ENCODE measurements at places on chromosomes 7 and 10. TPM values are rescaled to one million over a fixed set of nuclear protein-coding genes. Genes with fewer than 3 reads are reported as not detected.

GRCh38 chr10:69407621-69408301 is 9.0 kb downstream of the TACR2 start:
- no peak for DNase-seq

- DNase-seq, result no peak
Measured at GRCh38 chr7:105139381-105139780, 125.4 kb downstream of the KMT2E start.

DNA sequence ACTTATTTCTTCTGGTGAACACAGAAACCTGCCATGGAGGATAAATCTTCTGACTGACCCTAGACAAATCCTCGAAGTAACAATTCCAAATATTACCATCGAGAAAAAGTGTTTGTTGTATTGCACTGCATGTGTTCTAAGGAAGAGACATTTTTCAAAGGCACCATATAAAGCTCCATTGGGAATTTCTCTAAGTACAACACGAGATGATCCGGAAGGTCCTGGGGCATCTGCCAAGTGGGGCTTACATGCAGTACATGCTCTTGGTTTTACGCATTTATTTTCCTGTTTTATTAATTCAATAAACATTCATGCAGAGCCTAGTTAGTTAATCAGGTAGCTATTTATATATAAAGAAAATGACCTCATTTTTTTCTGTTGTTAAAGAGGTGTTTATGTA is 692.0 kb upstream of the IGFBP3 start:
- DNase-seq, result no peak

DNA sequence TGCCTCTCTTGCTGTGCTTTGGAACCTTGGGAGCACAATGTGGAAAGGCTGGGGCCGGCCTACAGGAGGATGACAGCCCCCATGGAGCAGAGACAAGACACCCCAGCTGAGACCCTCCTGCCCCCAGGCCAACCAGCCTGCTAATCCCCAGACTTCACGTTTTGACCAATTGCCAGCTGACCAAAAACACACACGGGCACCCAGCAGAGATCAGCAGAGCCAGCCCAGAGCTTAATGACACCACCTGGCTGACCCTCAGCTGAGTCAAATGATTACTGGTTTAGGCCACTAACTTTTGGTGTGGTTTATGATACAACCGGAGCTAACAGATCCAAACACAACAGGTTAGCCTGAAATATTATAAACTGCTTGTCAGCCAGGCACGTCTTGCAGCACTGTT is 111.2 kb upstream of the KIF5B start:
- no peak for DNase-seq

DNA sequence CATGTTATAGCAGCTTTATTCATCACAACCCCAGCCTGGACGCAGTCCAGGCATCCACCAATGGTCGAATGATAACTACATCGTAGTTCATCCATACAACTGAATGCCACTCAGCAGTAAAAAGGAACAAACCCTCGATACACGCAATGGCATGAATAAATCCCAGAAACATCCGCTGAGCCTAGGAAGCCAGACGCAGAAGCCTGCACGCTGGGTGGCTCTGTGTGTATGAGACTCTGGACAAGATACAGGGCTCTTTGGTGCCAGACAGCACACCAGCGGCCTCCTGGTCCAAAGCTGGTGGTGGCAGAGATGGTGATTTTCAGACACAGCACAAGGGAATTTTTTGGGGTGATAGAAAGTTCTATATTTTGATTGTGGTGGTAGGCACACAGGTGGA is 10.0 kb upstream of the CRYGN start:
- DNase-seq, result no peak

- DNase-seq, result no peak
Measured at GRCh38 chr7:74302745-74303221, 13.6 kb downstream of the CLIP2 start.

DNA sequence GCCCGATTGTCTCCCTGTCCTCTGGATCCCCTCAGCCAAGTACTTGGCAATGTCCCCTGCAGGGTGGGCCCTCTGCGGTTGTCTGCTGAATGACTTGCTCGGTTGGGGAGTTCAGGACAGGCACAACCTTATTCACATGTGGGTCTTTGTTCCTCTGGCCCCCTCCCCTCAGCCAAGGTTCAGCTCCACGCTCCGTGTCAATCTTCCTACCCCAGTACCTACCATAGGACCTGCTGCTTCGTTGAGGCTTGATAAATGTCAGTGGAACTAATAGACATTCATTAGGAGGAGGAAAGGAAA is 7.1 kb downstream of the CPA5 start:
- DNase-seq, result no peak

DNA sequence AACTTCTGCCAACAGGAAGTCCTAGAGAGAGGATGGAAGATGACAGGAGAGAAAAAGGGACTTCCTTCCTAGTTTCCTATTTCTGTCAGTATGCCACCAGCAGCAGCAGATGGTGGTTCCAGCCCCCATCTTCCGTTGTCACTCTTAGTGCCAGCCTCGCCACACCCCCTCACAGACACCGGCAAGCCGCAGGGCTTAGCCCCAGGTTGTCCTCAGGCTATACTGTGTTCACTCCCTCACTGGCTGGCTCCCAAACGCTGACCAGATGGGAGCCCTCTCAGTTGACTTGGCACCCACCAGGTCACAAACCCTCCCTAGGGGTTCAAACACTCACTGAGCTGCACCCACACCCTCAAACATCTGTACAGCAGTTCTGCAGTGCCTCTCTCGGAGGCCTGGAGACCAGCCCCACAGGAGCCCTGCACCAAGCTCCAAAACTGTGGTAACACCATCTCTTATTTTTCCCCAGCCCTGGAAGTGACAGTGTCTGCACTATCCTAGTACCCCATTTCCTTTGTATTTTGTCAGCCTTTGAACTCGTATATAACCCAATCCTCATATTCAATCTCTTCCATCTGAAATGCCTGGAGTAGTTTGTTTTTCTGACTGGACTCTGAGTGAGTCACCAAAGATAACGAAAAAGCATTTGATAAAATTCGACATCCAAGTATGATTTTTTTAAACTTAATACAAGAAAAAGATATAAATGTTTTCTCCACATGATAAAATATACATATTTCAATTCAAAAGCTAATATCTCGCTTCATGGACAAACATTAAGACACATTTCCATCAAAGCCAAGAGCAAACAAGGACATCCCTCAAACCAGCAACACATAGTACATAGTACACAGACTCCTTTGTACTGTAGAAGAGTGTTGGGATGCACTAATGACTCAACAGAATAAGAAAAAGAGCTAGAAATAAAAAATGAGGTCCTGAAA is 34.5 kb downstream of the SMURF1 start:
- DNase-seq, result no peak

DNA sequence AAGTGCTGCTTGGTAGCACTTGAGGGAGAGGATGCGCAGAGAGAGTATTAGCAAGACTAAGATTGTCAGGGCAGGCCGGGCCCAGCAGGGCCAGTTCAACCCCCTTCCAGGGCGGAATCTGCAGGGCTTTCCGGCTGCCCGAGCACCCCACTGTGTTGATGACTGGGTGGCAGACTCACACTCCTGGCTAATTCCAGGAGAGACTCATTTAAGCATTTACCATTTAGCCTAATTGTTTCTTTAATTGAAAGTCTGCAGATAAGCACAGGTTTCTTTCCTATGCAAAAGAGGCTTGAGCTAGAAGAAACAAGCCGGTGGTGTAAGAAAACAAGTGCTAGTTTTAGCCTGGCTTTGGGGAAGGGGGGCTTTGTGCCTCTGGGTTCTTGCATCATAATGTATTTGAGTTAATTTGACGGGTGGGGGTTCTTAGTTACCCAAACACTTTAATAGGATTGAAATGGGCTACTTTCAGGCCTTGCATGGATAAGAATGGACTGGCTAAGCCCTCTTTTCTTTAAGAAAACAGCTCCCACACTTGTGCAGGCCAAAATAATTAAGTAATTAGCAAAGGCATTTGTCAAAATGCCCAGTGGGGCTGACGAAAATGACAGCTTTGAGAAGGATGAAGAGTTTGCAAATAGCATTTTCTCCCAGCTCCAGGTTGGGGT is 201.3 kb downstream of the MYOF start:
- DNase-seq, result no peak

GRCh38 chr7:28230261-28230660 is 49.7 kb upstream of the JAZF1 start:
- no peak for DNase-seq

DNA sequence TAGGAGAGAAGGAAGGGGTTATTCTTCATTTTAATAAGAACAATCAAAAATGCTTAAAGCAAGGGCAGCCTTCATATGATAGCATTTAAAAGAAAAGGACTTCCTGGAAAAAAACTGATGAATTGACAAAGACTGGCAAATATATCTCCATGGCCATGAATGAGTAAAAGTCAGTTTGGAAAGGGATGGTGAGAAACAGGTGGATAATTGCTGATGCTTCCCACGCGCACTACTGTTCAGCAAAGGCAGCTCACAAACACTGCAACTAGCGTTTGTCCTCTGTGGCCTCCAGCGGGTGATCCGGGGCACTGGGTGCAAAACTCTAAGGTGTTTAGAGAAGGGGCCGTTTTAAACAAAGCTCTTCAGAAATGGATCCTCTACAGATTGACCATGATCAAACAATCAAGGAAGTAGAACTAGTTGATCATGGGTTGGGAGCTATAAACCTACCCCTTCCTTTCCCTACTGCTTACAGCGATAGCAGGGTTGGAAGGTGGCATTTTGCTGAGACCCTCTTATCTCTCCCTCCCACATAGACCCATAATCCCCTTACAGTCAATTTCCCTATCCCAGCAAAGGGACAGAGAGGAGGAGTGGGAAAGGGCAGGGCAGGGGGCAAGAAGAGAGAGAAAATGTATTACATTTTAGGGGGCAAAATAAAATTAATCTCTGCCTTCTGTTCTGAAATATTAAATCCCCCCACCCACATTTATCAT is 53.8 kb downstream of the SMURF1 start:
- no peak for DNase-seq

DNA sequence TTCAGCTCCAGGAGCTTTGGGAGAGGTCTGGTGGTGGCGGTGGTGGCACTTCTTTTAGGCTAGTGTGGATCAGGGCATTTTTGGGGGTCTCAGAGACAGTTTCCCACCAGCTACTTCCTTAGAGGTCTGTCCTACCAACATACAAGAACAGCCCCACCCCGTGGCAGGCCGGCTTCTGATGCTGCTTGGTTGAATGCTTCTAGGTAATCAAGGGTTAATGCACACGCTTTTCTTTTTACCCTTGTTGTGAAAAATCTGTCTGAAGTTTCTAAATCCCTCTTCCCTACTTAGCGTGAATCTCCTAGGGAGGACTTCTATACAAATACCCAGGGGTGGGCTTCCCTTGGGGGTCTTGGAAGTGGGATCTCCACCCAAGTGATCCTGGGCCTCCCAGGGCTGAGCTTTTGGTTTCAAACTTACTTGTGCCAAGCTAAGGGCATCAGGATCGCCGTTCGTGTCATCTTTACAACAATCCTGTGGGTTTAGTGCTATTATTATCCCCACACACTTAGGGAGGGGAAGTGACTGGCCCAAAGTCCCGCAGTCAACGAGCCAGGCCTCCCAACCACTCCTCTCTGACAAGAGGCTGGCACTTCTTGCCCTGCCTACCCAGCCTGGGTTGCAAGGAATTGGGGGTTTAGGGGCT is 1.7 kb downstream of the SH2B2 start:
- no peak for DNase-seq

GRCh38 chr7:49513911-49514310 is 259.5 kb upstream of the VWC2 start:
- DNase-seq, result no peak

DNA sequence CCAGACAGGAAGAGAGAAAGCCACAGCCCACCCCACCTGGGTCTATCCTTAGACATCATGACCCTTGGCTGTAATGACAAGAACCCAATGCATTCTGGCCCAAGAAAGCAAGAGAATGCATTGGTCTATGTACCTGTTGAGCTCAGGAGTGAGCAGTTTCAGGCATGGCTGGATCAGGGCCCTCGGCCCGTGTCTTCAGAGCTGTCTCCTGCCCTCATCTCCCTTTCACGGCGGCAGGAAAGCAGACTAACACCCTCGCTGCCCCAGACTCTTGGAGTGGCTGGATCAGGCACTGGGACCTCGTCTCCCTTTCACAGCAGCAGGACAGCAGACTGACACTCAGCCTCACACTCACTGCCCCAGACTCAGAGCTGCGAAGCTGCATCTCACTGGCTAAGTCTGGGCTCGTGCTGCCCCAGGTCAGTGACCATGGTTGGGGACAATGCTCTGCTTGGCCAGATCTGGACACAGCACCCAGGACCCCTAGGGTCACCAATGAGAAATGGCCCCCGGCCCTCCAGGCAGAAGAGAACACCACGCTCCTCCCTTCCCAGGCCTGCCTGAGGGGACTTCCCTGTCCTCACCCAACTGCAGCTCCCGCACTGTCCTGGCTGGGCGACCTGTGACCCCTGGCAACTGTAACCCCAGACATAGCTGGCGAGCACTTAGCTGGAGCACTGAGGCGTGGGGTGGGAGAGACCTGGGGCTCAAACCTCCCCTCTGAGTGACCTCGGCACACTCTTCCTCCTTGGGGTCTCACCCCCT is 12.9 kb upstream of the PDGFA start:
- DNase-seq, result no peak

- no peak for DNase-seq
Measured at GRCh38 chr10:89233033-89233432, 18.5 kb downstream of the LIPA start.

GRCh38 chr7:89994483-89994882 is 159.8 kb upstream of the STEAP1 start:
- no peak for DNase-seq

DNA sequence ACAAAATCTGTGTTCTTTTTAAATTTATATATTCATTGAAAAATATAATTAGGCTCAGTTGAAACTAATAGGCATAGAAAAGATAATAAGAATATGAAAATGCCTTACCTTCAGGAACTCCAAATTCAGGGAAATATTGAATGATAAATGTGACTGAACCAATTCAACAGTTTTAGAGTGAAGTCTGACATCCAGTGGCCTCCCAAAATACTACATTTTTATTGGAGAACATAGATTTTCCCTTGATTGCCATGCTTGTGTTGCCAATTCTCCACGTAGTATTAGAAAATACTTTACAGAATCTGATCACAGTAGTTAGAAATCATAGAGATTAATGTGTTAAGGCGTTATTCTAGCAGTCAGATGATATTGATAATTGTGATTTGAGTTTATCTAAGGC is 1246.7 kb downstream of the GATA3 start:
- DNase-seq, result no peak

DNA sequence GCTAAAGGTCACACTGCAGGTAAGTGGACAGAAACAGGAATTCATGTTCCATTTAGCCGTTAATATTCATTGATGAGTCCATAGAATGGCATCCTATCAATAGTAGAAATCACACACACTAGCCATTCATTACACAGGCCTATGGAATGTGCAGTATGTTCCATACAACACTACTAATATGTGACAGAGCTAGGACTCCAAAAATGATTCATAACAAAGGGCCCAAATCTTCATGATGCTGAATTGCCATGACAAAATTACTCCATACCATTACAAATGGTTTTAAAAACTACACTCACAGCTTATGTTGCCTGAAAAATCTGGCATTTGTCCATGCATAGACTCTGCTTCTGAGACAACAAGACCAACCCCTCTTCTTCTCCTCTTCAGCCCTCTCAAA is 549.1 kb downstream of the XPNPEP1 start:
- DNase-seq, result no peak

Gene SORCS1
- total RNA-seq, result 0.23 TPM

Gene NPTX2
- 2.1 TPM for total RNA-seq

Gene IL15RA
- total RNA-seq, result 36.7 TPM

Gene CCAR1
- 45.8 TPM for total RNA-seq

Gene HNRNPF
- total RNA-seq, result 183 TPM

Gene DNAJC2
- 19.5 TPM for total RNA-seq
